ENCODE measurements at places on chromosomes 3 and 15. TPM values are rescaled to one million over a fixed set of nuclear protein-coding genes. Genes with fewer than 3 reads are reported as not detected.

- no peaks in the 10 kb centered on the region for H3K4me1 ChIP-seq
- no peak overlapping the region for H3K27ac ChIP-seq
- DNase-seq: no peak
- H3K4me3 ChIP-seq: no peak overlapping the region
- no peaks in the 10 kb centered on the region for H3K36me3 ChIP-seq
- no peaks in the 10 kb centered on the region for H3K27me3 ChIP-seq
These were observed 232.3 kb upstream of the STAC start for GRCh38 chr3:36147934-36148558.

DNA sequence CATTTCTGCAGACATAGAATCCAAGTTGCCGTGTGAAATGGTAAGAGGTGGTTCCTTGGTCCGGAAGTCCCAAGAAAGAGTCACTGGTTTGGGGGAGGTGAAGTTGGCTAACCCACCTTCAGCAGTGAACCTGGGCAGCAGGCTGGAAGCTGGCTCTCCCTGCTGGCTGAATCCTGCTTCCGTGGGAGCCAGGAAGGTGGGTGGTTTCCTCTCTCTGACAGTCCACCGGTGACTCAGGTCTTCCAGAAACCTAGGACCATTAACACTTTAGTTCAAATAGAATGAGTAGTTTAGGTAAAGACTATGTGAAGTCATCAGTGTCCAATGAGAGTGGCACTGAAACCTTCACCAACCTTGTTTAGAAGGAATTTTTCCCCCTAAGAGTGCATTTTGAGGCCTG lies 87.4 kb upstream of the CACNA2D3 start:
- no peak overlapping the region for H3K27ac ChIP-seq
- no peak for DNase-seq
- no peaks in the 10 kb centered on the region for H3K36me3 ChIP-seq
- no peaks in the 10 kb centered on the region for H3K27me3 ChIP-seq

DNA sequence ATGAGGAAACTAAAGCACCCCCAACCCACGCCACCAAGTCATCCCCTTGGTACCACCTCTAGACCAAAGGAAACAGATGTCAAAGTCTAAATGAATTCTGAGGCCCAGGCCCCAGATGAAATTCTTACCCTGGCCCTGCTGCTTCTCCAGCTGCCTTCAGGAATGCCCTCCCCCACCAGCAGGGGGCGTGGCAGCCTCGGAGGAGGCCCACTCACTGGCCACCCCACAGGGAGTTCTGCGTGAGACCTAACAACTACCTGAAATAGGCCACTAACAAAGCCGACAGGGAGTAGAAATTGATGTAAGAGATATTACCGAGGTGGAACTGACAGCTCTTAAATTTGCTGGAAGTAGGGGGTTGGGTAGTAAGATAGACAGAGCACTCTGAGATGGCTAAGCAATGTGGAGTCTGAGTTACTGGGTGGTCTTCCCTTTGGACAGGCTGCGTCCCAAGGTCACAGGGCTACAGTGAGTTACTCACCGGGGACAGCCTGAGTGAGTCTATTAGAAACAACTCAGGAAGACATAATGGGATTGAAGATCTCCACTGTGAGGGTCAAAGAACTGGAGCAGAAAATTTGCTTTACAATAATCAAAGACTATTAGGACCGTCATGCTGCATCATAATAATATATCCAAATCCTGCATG lies 240.7 kb downstream of the SHOX2 start:
- H3K27ac ChIP-seq: no peak overlapping the region
- DNase-seq: no peak
- peaks cover 11% of the 10 kb centered on the region for H3K27me3 ChIP-seq
- peaks cover 3% of the 10 kb centered on the region for H3K4me1 ChIP-seq

- peaks cover 9% of the 10 kb centered on the region for H3K27me3 ChIP-seq
- peak overlapping the region; percentile 90 for H3K27ac ChIP-seq
- peak overlapping the region; percentile 90 for H3K4me3 ChIP-seq
- H3K36me3 ChIP-seq: peaks cover 4% of the 10 kb centered on the region
These were observed 223.3 kb upstream of the TPRG1 start for GRCh38 chr3:188948281-188948996.

- no peak overlapping the region for H3K4me3 ChIP-seq
- no peaks in the 10 kb centered on the region for H3K27me3 ChIP-seq
- no peak overlapping the region for H3K27ac ChIP-seq
- H3K36me3 ChIP-seq: no peaks in the 10 kb centered on the region
- no peak for DNase-seq
These were observed 625.4 kb downstream of the TBL1XR1 start for GRCh38 chr3:176571926-176572325.

DNA sequence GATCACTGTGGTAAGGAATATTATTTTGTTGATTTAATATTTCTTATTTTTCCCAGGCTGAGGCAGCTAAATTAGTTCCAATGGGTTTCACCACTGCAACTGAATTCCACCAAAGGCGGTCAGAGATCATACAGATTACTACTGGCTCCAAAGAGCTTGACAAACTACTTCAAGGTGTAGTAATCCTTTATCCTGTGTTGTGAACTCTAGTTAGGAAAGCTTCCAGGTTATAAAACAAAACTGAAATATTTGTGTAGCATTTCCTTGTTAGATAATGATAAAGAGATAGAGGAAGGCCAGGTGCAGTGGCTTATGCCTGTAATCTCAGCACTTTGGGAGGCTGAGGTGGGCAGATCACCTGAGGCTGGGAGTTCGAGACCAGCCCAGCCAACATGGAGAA lies 11.1 kb downstream of the RAD51 start:
- no peaks in the 10 kb centered on the region for H3K4me1 ChIP-seq
- DNase-seq: no peak
- no peak overlapping the region for H3K4me3 ChIP-seq
- peaks cover 19% of the 10 kb centered on the region for H3K36me3 ChIP-seq
- H3K27me3 ChIP-seq: no peaks in the 10 kb centered on the region
- no peak overlapping the region for H3K27ac ChIP-seq

DNA sequence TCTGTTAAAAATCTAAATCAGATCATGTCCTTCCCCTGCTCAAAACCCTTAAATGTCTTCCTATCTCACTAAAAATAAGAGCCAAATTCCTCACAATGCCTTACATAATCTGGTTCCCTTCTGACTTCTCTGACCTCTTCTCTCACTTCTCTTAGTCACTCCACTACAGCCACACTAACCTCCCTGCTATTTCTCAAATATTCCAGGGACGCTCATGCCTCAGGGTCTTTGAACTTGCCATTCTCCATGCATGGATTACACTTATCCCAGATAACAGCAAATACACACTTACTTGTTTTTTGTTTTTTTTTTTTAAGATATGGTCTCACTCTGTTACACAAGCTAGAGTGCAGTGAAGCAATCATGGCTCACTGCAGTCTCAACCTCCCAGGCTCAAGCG lies 8.5 kb downstream of the TP53BP1 start:
- H3K27me3 ChIP-seq: no peaks in the 10 kb centered on the region
- no peak overlapping the region for H3K4me3 ChIP-seq
- no peak overlapping the region for H3K27ac ChIP-seq
- H3K36me3 ChIP-seq: peaks cover 41% of the 10 kb centered on the region
- H3K4me1 ChIP-seq: peaks cover 5% of the 10 kb centered on the region
- DNase-seq: no peak

GRCh38 chr3:14397531-14397930 lies 4.9 kb upstream of the SLC6A6 start:
- H3K4me1 ChIP-seq: peaks cover 25% of the 10 kb centered on the region
- DNase-seq: no peak
- H3K27me3 ChIP-seq: peaks cover 6% of the 10 kb centered on the region
- H3K36me3 ChIP-seq: no peaks in the 10 kb centered on the region

DNA sequence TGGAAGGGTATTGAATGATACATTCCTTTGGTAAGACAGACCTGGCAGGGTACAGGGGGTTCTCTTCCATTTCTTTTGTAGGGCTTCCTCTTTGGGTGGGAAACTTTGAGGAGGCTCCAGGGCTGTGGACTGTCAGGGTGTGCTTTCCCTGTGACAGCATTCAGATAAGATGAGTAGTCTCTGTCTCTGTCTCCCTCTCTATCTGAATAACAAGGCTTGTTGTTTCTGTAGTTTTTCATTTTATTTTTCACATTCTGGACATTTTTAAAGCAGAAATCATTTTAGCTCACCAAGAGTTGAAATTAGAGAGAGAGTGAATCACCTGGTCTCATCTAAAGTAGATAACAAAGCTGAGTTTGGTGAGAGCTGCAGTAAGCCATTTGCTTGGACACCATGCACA lies 100.8 kb upstream of the TPM1 start:
- peaks cover 27% of the 10 kb centered on the region for H3K4me1 ChIP-seq
- DNase-seq: no peak
- H3K27me3 ChIP-seq: peaks cover 2% of the 10 kb centered on the region
- H3K4me3 ChIP-seq: no peak overlapping the region
- no peaks in the 10 kb centered on the region for H3K36me3 ChIP-seq
- H3K27ac ChIP-seq: no peak overlapping the region

DNA sequence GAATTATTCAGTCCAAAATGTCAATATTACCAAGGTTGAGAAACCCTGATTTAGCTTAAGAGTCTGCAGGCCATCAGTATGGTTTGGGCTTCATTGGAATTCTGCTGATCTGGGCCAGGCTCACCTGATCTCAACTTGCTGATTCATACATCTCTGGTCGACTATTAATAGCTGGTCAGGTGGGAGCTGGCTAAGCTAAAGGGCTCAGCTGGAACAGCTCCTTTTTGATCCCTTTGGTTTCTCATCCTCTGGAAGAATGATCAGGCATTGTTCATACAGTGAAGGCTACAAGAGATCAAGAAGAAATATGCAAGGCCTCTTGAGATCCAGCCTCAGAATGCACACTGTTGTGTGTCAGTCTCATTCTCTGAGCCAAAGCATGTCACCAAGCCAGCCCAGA lies 123.3 kb upstream of the MME start:
- no peak overlapping the region for H3K4me3 ChIP-seq
- no peaks in the 10 kb centered on the region for H3K4me1 ChIP-seq
- no peaks in the 10 kb centered on the region for H3K27me3 ChIP-seq
- H3K27ac ChIP-seq: no peak overlapping the region

- DNase-seq: no peak
- H3K4me1 ChIP-seq: peaks cover 11% of the 10 kb centered on the region
- H3K4me3 ChIP-seq: no peak overlapping the region
- H3K27ac ChIP-seq: no peak overlapping the region
These were observed 43.5 kb downstream of the CA12 start for GRCh38 chr15:63338170-63338569.

GRCh38 chr3:115666920-115667737 lies 43.8 kb downstream of the GAP43 start:
- no peak overlapping the region for H3K4me3 ChIP-seq
- H3K27me3 ChIP-seq: no peaks in the 10 kb centered on the region
- no peaks in the 10 kb centered on the region for H3K36me3 ChIP-seq
- DNase-seq: no peak

- H3K4me1 ChIP-seq: peaks cover 8% of the 10 kb centered on the region
- H3K27ac ChIP-seq: peak overlapping the region; percentile 59
- peak overlapping the region; percentile 20 for H3K4me3 ChIP-seq
- H3K27me3 ChIP-seq: no peaks in the 10 kb centered on the region
These were observed 38.4 kb downstream of the RFX7 start for GRCh38 chr15:56205061-56205876.

DNA sequence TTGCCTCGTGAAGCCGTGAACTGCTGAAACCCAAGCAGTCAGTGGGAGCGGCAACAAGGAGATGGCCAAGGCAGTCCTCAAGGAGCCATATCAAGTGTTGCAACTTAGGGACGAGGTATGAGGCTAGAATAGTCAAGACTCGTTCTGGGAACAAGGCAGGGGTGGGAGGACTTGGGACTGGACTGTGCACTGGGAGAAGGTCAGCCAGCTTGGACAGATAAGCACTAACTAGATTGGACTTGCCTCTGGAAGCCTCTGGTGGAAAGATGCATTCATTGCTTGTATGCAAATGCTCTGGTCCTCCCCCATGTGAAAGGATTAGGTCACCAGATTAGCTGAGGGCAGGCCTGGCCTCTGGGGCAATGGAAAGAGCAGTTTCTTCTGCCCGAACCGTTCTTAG lies 123.3 kb upstream of the CTNNB1 start:
- no peak overlapping the region for H3K27ac ChIP-seq
- H3K27me3 ChIP-seq: no peaks in the 10 kb centered on the region
- H3K36me3 ChIP-seq: no peaks in the 10 kb centered on the region
- no peak overlapping the region for H3K4me3 ChIP-seq
- no peak for DNase-seq

GRCh38 chr3:118714800-118715199 lies 319.8 kb downstream of the IGSF11 start:
- H3K4me1 ChIP-seq: no peaks in the 10 kb centered on the region
- no peak for DNase-seq
- peaks cover 4% of the 10 kb centered on the region for H3K27me3 ChIP-seq
- H3K4me3 ChIP-seq: no peak overlapping the region
- no peak overlapping the region for H3K27ac ChIP-seq
- H3K36me3 ChIP-seq: no peaks in the 10 kb centered on the region

GRCh38 chr15:22895465-22896190 lies 57.2 kb downstream of the NIPA2 start:
- H3K4me1 ChIP-seq: no peaks in the 10 kb centered on the region
- no peaks in the 10 kb centered on the region for H3K27me3 ChIP-seq
- H3K4me3 ChIP-seq: peak overlapping the region; percentile 64
- peaks cover 25% of the 10 kb centered on the region for H3K36me3 ChIP-seq
- H3K27ac ChIP-seq: peak overlapping the region; percentile 95

DNA sequence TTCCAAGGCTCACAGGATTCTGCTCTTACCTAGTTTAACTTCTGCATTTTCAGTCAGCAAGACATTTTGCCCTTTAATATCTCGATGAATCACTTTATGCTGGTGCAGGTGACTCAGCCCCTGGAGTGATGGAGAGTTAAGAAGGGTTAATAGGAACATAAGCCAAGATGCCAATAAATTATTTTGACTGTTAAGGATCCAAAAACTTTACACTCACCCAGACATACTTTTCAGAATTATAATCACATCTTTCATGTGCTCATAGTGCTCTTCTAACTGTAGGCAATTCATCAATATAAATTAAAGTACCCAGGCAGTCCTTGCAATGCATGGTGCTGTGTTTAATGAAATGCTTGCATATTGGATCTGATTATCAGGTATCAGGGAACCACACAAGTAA lies 164.1 kb upstream of the SLC2A2 start:
- no peaks in the 10 kb centered on the region for H3K4me1 ChIP-seq
- no peaks in the 10 kb centered on the region for H3K36me3 ChIP-seq
- no peak overlapping the region for H3K27ac ChIP-seq
- H3K27me3 ChIP-seq: no peaks in the 10 kb centered on the region
- no peak overlapping the region for H3K4me3 ChIP-seq
- no peak for DNase-seq

DNA sequence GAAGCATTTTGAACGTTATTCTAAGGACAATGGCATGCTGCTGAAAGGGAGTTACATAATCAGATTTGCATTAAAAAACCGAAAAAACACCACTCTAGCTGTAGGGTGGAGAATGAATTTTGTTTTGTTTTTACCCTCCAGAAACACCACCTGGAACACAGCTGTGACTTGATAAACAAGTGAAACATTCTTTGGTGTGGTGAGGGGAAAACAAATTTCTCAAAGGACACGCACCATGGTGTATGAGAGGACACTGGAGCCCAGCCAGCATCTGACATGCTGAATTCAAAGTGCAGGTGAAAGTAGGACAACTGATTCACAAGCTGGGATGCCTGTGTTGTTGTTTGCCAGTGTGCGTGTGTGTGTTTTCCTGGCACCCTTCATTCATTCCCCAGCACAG lies 554.5 kb upstream of the TBL1XR1 start:
- H3K4me1 ChIP-seq: peaks cover 32% of the 10 kb centered on the region
- no peak overlapping the region for H3K27ac ChIP-seq
- H3K4me3 ChIP-seq: no peak overlapping the region
- no peak for DNase-seq
- H3K36me3 ChIP-seq: no peaks in the 10 kb centered on the region

Gene FMN1
- total RNA-seq: 15.8 TPM

Gene MST1
- total RNA-seq: 25.7 TPM

Gene ARPP19
- total RNA-seq: 160 TPM

Gene SOX14
- 0.29 TPM for total RNA-seq

Gene SERINC4
- total RNA-seq: 0.14 TPM

Gene SLC30A4
- 12.5 TPM for total RNA-seq

Gene GYG1
- total RNA-seq: 33.1 TPM

Gene VGLL3
- 25.3 TPM for total RNA-seq

Measured in type B pancreatic cell (in vitro differentiated cells).